Activated CD4-positive, alpha-beta T cell treated with anti-CD3 and anti-CD28 coated beads for 24 hours (primary cell): ENCODE measurements at places on chromosomes 3 and 15.

DNA sequence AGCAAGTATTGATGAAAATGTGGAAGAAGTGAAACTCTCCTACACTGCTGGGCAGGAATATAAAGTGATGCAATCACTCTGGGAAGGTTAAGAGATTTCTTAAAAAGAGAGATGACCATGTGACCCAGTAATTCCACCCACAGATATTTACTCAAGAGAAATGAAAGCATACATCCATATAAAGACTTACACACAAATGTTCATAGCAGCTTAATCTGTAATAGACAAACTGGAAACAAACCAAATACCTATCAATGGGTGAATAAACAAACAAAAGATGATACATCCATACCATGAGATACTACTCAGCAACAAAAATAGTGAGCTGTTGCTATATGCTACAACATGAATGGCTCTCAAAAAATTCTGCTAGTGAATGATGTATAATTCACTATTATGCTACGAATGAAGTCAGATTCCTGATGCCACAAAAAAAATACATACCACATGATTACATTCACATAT, 463.3 kb downstream of the MAGI1 start:
- no peak for DNase-seq

GRCh38 chr15:78133801-78134200, 2.6 kb upstream of the CIB2 start:
- no peak for DNase-seq

GRCh38 chr3:69200384-69201068, 78.1 kb upstream of the LMOD3 start:
- peak; percentile 36 for DNase-seq

GRCh38 chr15:40471808-40472150, 995 bp downstream of the CHST14 start:
- DNase-seq, result no peak

- no peak for DNase-seq
Observed at GRCh38 chr3:82259994-82260393, 498.5 kb upstream of the GBE1 start.

- DNase-seq, result no peak
Observed at GRCh38 chr3:101262393-101263240, 57.8 kb downstream of the IMPG2 start.

GRCh38 chr15:34154725-34155204, 52.9 kb downstream of the PGBD4 start:
- DNase-seq, result no peak

DNA sequence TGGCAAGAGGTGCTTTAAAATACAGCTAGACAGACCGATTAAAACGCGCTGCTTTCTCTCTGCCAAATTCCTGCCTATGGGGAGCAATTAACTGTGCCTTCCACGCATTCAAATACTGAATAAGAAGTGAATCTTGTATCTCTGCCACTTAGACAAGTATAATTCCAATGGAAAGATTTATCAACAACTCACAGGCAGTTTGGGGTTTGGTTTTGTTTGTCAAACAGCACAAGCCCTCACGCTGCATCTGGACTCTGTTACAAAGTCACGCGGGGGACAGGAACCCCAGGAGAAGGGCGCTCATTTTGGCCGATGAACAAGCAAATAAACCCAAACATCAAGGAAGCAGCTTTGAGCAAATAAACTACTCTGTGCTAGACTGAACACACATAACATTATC, 61.8 kb upstream of the TMCO5A start:
- DNase-seq, result no peak

- no peak for DNase-seq
Observed at GRCh38 chr3:106290304-106290997, 421.6 kb upstream of the CBLB start.

DNA sequence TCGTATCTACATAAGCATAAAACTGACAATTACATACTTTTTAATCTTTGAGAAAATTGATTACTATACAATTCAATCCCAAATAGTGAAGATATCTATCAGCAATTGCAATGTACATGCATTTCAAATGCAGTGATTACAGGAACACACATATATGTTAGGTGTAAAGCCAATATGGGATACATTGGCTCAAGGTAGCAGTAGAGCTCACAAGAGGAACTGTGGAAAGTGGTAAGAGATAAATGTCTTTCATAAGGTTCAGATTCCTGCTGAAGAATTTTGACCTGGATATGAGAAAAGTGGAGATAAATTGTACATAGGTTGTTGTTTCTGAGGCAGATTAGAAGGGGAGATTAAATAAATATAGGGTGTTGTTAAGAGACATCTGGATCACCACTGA, 1280.5 kb downstream of the OTOL1 start:
- DNase-seq, result no peak

DNA sequence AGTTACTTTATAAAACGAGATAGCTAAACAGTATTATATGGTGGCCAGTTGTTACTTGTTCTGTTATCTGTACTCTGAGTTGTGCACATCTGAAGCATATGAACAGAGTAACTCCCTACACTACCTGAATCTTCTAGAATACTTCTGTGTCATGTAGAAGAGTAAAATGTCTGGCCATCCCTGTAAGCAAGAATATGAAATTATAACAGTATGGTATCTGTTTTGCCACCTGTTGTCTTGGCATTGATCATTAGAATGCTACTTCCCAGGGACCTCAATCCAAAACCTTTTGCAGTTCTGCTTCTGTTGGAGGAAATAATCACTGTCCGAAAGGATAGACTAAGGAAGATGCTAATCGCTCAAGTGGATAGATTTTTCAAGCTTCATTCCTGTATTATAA, 1.9 kb downstream of the TEX9 start:
- no peak for DNase-seq

GRCh38 chr3:160129459-160130061, 95.7 kb upstream of the C3orf80 start:
- DNase-seq, result no peak

GRCh38 chr3:105878061-105878460, 9.2 kb upstream of the CBLB start:
- DNase-seq, result no peak

GRCh38 chr15:99438691-99439523, 126.9 kb upstream of the MEF2A start:
- DNase-seq, result no peak

DNA sequence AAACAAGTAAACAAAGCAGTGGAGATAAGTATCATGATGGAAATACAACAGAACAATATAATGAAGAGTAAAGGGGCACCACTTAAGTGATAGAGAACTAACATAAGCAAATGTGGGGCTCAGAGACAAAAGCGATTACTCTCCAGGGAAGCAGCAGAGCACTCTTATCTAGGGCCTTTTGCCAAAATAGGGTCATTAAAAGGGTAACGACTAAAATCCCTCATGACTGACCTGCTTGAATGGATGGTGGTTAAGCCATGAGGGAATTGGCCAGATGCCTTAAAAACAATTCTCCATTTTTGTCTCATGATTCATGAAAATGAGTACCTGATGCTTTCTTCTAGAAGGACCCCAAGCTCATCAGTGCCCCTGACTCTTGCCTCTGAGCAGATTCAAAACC, 3.2 kb upstream of the SLC7A14 start:
- no peak for DNase-seq

- no peak for DNase-seq
Observed at GRCh38 chr3:112617285-112617684, 23.7 kb downstream of the CCDC80 start.

- no peak for DNase-seq
Observed at GRCh38 chr3:16253601-16254000, 11.1 kb downstream of the DPH3 start.

DNA sequence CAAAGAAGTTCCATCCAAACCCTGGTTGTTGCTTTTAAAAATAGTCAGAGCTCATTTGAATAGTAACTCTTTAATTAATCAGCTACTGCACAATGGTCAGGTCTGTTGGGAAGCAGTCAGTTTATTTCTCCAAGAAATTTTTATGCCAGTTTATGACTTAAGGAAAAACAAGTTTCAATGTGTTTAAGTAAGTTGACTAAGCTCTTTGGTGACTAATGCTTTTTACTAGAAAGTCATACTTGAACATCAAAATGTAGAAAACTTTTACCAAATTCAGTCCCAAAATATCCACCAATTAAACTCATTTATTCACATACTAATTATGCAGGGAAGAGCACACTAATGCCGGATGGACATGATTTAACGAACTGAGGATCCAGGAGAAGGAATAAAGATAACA, 22.1 kb downstream of the PRICKLE2 start:
- DNase-seq, result no peak

GRCh38 chr3:65262548-65262947, 574.7 kb upstream of the ADAMTS9 start:
- no peak for DNase-seq

- no peak for DNase-seq
Observed at GRCh38 chr3:73389117-73389813, 235.5 kb downstream of the PDZRN3 start.

DNA sequence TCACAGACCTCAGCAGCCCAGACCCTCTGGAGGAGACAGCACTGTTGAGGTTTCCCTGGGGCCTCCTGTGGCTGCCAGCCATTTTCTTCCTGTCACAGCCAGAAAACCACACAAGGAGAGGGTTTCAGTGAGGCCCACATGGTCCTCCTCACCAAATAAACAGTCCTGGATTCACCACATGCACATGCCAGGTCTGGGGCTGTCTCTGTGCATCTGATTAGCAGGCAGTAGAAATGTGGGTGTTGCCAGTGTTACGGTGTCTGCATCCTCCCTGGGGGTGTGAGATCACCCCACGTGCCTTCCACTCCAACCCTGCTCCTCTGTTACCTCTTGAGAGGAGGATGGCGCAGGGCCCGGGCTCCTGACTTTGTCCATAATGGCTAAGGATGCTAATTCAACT, 140.4 kb downstream of the CHDH start:
- no peak for DNase-seq

GRCh38 chr15:88617790-88618189, 3.4 kb upstream of the AEN start:
- no peak for DNase-seq

- DNase-seq, result no peak
Observed at GRCh38 chr15:70827721-70828120, 26.2 kb downstream of the LARP6 start.

- no peak for DNase-seq
Observed at GRCh38 chr3:122755491-122755890, 38.1 kb downstream of the HSPBAP1 start.

DNA sequence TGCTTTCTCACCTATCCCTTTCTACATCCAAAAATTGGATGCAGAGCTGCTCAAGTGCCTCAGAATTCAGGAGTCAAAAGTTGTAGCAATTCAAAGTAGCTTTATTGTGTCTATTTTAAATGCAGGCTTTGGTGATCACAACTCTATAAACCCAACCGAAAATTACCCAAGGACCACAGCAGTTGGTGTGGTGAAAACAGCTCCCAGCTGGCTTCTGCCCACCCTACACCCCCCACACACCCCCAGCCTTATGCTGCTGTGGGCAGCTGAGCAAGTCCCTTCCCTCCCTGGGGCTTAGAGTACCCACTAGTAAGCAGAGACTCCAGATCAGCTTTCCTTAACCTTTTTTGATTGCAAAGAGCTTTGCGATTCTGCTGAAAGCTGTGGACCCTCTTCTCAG, 5.8 kb upstream of the HES1 start:
- DNase-seq, result no peak

DNA sequence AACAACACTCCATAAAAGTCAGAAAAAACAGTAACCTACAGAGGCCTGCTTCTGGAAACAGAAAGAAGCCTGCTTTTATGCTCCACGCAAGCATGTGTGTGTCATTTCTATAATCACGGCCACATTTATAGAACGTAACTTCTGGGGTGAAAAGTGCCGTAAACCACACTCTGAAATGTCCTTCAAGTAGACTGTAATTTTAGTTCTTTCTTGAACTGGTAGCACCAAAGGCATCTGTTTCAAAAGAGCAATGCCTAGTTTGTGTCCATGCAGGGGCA, 19.5 kb upstream of the CMTM7 start:
- no peak for DNase-seq

GRCh38 chr15:65289261-65289854, 2.7 kb upstream of the PARP16 start:
- DNase-seq, result no peak

DNA sequence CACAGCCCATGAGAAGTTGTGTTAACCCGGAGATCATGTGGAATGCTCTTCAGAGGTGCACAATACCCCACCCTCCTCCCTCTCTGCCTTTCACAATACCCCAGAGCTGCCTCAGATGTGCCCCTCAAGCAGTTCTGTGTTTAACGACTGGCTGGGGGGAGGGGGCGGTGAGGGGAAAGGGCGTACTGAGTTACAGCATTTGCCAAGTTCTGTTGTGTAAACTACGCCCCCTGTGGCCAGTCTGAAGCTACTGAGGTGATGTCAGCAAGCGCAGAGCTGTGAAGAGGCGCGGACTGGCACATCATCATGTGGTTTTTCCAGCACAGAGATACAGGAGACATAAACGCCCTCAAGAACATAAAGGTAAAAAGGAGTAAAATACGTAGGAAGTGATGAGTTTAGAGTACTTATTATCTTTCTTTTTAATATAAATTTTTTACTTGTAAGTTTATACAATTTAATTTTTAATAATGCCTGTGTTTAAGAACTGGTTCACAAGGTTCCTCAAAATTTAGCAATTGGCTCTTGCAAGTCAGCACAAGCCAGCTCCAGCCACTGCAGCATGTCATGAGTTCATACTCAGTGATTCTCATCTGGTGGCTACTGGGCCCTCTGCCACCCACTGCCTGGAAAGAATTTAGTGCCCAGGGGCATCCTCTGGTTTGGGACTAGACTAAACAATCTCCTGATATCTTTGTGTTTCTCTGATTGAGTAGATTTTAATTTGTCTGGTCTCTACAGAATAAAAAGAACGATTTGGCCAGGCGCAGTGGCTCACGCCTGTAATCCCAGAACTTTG, 1.7 kb downstream of the EPB42 start:
- DNase-seq, result no peak

GRCh38 chr3:197820550-197821335, 29.7 kb downstream of the LRCH3 start:
- DNase-seq, result no peak

DNA sequence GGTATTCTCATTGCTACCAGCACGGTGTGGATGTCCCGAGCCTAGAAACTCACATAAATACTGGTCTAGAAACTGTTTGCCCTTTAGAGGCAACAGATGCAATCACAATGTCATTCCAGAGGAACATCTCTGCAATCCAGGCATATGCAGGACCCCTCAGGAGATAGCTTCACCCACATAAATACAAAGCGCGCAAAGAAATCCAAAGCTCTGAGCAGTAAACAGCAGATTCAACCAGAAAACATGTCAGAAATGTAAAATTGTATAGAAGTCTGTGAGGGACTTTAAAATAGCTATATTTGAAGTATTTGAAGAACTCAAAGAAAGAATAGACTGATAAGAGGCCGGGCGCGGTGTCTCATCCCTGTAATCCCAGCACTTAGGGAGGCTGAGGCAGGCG, 291.7 kb downstream of the FAM43A start:
- DNase-seq, result no peak

GRCh38 chr15:90097475-90097874, 4.8 kb downstream of the IDH2 start:
- DNase-seq, result peak; percentile 40

DNA sequence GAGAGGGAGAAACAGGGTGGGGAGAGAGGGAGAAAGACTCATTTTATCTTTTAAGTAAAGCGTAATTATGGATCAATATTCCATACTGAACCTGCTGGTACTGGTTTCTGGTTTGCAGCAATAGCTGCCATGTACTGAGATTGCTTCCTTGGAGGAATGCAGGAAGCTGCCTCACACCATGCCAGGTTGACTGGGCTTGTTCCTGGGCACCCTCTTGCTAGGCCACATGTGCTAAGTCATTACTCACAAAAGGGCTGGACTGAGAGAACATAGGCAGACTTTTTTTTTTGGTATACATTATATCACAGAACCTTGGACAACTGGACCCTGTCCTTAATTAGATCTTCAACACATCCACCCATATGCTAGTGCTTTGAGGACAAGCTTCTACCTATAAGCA, 193.4 kb downstream of the ZNF621 start:
- DNase-seq, result no peak
